ENCODE measurements at places on chromosomes 4 and X.

- DNase-seq: no peak
These were observed 34.0 kb downstream of the INPP4B start for GRCh38 chr4:142812091-142812490.

GRCh38 chrX:69501429-69501828 is 2.7 kb upstream of the NALF2 start:
- DNase-seq: no peak

DNA sequence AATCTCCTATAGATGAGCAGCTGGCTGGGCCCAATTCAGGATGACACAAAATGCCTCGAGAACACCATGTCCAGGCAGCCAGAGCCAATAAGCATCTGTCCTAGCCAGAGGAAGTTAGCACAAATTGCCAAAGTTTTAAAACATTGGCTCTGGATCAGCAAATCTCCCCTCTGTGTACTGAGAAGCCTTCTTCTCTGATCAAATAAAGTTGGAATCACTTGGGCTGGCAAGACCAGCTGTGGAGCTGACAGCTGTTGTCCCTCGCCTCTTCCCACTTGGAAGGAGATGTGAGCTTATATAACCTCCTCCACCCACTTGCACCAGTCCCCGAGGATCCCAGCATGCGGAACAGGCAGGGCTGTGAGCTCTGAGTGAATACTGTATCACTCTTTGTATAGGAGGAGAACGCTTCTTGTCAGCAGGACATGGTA is 183.9 kb downstream of the OPHN1 start:
- no peak for DNase-seq

- no peak for DNase-seq
These were observed 481.0 kb downstream of the PRR32 start for GRCh38 chrX:127300511-127300910.

DNA sequence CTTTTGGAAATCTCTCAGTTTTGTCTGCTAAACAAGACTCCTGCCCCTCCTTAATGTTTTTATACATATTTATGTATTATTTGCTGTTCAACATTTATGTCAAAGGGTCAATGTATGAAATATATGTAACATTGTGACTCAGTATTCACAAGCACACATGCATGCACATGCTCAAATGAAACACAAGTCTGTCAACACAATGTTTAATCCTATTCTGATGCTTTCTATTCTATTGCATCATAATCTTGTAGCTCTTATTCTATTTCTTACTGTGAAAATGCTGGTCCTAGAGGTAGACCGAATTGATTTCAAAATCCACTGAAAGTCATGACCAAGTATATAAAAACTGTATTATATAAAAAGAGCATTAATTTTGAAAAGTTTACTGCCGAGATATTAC is 1463.3 kb downstream of the C4orf33 start:
- DNase-seq: no peak

GRCh38 chr4:171157462-171158082 is 655.6 kb upstream of the GALNTL6 start:
- no peak for DNase-seq

GRCh38 chrX:129696463-129697155 is 41.9 kb upstream of the APLN start:
- no peak for DNase-seq

DNA sequence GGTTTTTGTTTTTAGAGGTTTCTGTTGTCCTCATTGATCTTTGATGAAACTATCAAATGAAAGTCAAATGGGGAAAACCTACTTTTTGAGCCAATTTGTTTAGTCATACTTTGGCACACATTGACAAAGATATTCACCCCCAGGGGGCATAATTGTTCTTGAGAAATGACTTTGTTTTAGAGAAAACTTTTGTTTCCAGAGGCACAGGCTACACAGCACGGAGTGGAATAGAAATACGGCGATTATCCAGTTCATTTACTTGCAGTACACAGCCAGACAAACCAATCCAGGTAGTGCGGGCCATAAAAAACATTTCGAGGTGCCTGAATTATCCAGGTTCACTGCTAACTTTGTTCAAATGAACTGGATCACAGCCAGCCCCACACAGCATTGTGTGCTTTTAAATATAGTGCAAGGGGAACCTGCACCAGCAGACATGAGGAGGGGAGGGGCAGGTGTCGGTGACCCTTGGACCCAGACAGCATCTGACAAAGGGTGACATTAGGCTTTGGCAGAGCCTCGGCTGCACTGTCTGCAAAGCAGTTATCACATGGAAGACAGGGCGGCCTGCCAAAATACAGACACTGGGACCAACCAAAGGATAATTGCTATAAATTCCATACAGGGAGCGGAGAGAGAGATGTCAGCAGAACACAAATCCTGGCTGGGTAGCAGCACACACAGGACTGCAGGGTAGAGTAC is 179.6 kb upstream of the NOCT start:
- DNase-seq: peak; percentile 47

DNA sequence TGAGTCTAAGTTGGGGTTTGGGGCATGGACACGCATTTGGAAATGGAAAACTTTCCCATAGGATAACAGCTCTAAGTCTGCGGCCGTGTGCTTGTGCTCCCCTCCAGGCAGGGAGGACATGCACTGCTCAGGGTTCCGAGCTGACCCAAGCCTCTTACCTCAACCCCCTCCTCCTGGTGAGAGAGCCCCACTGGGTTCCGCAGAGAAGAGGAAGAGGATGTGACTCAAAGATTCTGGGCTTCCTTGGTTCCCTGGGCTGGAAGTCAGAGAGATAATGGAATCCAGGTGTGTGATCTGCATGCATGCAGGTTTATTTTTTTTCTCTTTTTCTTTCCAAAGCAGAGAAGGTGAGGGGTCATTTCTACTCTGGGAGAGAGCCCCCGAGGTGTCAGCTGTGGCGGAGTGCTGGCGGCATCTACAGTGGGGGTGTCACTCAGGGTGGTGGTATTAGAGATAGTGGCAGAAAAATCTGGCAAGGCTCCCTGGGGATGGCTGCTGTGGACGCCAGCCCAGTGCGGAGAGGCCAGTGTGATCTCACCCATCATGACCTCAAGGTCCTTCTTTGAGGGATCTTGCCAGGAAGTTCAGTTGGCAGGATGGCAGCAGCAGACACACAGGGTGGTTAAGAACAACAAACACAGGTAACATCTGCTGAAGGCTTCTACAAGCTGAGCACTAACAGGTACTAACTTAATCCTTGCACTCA is 168.7 kb upstream of the HAND2 start:
- DNase-seq: no peak

GRCh38 chr4:155769090-155769489 is 10.3 kb downstream of the GUCY1B1 start:
- DNase-seq: no peak

DNA sequence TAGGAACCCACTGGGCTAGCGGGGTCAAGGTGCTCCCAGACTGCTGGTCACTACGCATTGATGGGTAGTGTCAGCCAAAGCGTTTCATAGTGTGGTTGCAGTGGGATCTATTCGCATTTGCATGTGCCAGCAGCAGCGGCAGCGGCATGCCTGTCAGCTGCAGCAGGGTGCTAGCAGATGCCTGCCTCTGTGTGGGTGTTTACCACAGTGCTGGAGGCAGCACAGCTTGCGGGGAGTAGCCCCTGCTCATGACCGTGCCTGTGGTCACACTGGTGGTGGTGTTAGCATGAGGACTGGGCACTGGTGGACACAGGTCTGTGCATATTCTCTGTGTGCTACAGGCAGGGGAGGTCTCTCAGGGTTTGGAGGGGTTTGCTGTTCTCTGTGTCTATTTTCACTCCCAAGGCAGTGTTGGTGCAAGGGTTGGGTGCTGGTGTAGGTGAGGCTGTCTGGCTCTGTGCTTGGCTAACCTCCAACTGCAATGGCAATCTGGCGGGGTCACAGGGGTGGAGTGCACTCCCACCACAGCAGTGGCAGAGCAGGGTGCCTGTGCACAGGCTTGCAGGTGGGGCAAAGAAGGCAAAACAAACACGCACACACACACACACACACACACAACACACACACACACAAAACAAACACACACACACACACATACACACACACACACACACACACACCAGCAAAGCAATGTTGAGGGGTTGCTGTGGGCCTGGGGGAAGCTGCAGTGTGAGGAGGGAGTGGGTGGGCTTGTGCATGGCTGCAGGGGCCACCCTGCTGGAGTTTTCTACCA is 184.4 kb downstream of the GLUD2 start:
- DNase-seq: no peak

GRCh38 chrX:39580043-39580442 is 517.7 kb downstream of the BCOR start:
- DNase-seq: no peak

- no peak for DNase-seq
These were observed 57.9 kb downstream of the C4orf50 start for GRCh38 chr4:5960252-5960880.

DNA sequence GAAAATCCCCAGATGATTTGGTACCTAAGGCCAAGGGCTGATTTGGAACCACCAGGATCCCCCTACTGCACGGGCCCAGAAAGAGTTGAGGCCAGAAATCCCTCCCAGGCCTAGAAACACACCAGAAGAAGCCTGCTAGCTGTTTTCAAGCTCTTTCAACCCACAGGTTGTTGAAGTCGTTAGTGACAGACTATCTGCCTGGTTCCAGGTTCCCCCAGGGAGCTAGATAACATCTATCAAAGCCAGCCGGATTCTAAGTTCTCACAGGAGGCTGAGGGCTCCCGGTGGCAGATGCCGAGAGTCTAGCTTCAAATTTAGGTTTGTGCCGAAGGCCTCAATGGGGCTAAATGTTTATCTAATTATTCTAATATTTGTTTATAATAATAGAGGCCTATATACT is 132.0 kb upstream of the ATP6AP2 start:
- no peak for DNase-seq

DNA sequence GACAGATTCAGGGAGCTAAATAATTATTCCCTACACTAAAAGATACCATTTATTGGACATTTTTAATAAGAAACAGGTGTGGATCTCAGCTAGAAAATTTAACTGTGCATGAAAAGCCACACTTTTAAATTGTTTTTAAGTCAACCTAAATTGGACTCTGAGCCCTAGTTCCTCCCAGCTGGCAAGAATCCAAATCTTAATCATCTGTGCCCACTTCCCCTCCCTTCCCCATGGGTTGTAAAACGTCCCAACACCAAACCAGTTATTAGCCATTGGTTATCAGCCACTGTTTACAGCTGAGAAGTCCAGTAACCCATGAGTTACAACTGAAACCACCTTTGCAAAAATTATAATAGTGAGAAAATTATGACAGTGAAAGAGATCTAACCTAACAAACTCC is 125.6 kb upstream of the S100G start:
- DNase-seq: no peak

DNA sequence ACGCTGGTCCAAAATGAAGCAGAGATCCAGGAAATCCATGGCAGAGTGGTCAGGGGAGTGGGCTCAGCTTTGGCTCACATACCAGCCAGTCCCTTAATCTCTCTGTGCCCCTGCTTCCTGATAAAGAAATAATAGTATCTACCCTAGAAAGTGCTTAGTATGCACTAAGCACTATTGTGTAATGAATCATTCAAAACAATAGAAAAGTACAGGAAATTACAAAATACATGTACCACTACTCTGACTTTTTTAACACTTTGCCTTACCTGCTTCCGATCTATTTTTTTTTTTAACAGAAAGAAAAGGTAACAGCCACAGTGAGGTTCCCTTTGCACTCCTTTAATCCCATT is 49.9 kb downstream of the TBC1D9 start:
- DNase-seq: no peak

- no peak for DNase-seq
These were observed 473.3 kb upstream of the FAM47C start for GRCh38 chrX:36534900-36535299.

GRCh38 chr4:149279776-149280175 is 535.9 kb downstream of the IQCM start:
- no peak for DNase-seq

DNA sequence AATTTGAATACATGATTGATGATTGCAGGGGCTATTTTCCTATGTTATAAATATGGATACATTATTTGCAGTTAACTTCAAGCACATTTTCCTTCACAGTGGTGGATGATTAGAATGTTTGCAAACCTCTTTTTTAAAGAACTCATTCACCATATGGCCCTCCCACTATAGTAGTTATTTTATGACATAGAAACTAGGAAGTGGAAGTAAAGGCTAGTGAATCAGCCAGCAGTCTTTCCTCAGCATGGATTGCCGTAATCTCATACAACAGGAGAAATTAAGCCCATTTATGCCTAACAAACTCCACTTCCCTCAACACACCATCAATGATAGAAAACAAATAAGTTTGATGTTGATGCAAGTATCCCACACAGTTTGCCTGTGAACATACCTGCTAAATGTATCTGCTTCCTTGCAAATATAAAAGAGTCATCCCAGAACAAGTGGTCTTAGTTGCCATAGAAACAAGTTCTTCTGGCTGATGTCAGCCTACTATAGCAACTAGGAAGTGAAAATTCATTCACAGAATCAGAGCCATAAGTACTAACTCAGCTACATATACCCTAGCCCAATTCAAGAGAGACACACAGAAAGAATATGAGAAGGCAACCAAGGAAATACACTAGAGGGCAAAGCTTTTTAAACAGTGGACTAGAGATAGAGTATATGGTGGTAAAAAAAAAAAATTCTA is 100.9 kb upstream of the RADX start:
- DNase-seq: no peak

DNA sequence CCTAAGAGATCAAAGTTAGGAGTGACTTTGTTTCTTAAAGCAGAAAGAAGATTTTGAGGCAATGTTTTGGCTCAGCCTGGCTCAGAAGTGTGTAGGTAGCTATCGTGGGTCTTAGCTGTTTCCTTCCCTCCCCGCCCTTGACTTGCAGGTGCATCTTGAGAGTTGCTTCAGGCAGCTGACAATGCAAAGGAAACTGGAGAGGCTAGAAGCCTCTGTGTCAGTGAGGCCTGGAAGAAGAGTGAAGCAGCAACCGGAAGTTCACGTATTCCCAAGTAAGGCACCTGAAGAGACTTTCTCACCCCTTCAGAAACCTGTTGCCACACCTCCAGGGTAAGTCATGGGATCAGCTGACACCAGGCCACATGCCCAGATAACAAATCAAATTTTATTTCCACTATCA is 10.6 kb upstream of the XKRX start:
- DNase-seq: no peak

DNA sequence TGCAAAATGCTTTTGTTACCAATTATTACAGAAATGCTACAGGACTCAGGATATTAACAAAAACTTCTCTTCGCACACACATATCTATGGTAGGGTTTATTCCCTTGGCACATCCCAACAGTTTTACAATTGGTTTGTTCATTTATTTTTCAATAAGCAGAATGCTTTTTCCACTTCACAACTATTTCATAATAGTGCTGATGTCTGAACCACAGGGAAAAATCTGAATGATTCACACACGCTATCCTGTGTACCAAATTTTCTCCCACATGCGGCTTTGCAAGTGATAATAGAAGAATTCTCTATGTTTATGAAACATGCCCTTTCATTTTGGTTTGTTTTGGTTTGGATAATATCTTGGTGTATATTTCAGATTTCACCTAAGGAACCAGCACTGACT is 725.7 kb upstream of the TENM3 start:
- DNase-seq: no peak

GRCh38 chrX:154799556-154800348 is 5.5 kb downstream of the MPP1 start:
- no peak for DNase-seq
